ENCODE measurements at places on chromosomes 3 and 15. TPM values are rescaled to one million over a fixed set of nuclear protein-coding genes. Genes with fewer than 3 reads are reported as not detected.

The POLR2H gene
- 29.6 TPM for total RNA-seq

DNA sequence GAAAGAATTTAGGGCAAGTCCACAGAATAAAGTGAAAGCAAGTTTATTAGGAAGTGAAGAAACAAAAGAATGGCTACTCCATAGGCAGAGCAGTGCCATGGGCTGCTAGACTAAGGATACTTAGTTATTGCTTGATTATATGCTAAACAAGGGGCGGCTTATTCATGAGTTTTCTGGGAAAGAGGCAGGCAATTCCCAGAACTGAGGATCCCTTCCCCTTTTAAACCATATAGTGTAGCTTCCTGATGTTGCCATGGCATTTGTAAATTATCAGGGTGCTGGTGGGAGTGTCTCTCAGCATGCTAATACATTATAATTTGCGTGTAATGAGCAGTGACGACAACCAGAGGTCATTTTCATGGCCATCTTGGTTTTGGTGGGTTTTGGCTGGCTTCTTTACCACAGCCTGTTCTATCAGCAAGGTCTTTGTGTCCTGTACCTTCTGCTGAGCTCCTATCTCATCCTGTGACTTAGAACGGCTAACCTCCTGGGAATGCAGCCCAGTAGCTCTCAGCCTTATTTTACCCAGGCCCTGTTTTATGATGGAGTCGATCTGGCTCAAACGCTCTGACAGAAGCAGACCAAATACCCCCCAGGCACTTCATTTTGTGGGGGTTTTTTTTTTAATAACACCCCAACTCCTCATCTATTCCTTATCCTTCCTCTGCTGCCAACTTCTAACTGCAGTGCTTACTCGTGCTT is 103.0 kb upstream of the RARB start:
- no peak for DNase-seq

DNA sequence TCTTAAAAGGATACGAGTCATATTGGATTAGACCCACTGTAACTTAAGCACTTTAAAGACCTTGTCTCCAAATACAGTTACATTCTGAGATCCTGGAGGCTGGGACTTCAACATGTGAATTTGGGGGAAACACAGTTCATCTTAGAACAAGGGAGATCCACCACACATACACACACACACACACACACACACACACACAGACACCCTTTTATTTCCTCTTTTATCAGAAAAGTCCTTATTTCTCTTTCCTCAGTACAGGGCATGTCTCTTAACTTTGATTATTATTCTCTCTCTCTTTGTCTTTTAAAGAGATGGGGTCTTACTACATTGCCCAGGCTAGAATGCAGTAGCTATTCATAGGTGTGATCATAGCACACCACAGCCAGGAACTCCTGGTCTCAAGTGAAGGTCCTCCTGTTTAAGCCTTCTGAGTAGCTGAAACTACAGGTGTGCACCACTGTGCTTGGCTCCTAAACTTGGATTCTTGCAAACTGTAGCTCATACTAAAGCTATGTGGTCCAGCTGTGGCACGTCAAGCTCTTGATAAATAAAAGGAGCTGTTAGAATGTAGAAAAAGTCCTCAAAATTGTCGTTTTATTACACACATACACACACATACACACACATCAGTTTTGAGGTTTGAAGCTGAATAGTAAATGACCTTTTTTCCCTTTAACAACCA is 7.4 kb downstream of the GOLM2 start:
- no peak for DNase-seq

DNA sequence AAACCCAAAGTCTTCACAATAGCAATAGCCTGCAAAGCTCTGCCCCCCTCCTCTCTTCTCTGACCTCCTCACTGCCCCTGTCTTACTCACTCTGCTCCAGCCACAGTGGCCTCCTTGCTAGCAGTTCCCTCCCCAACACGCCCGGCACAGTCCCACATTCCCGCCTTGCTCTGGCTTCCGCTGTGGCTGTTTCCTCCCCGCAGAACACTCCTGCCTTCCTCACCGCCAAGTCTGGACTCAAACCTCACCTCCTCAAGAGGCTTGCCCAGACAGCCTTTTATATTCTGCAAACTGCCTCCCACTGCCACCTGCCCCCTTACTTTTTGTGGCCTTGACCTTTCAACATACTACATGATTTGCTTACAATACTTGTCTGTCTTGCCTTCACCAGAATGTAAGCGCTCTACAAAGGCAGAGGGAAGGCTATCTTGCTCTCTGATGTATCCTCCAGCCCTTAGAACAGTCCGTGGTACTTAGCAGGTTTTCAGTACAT is 406 bp upstream of the MPI start:
- DNase-seq = peak; percentile 67
